ENCODE measurements at places on chromosomes 13 and 19.

DNA sequence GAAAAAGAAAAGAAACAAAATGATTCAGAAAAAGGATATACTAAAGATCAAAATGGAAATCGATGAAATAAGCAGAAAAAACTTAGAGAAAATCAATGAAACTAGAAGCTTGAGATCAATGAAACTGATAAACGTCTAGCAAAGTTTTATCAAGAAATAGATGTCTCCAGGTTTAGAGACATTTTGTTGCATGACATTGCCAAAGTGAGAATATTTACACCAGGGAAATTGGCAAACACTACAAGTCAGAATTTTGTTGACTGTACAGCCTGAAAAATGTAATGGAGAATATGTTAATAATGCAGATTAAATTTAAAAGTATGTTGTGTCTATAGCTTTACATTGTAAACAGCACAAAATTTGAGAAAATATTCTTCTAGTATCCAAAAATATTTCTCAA is 5.3 kb upstream of the ZNF599 start:
- DNase-seq = no peak

- DNase-seq = no peak
These were observed 2.7 kb downstream of the EGLN2 start for GRCh38 chr19:40801426-40802299.

DNA sequence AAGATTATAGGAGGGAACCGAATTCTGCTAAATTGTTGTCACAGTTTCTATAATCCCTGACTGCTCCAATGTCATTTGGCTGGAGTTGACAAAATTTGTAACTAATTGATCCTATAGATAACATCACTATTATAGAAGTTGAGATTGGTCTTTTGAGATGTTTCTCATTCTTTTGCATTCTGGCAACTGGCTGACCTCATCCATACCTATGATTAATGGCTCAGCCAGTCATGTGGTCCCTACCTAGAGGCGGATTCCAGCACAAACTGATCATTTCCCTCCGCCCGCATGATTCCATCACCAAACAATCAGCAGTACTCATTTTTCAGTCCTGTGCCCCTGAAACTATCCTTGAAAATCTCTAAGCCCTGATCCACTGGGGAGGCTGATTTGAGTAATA is 4.2 kb downstream of the PSG2 start:
- DNase-seq = no peak

DNA sequence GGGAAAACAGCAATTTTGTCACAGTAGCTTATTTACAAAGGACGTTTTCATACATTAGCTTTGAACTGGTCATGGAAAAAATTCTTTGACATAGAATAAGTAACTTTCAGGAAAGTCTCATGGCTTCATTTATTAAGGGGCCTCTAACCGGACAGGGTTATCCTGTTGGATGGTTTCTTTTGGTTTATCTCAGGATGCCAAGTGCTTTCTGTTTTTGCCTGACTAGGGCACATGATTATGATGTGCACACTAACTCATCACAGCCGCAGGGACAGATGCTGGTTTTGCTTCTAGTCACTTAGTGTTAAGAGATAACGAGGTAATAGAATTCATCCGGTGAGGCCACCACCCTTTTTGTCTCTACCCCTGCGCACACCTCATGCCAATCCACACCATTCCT is 53.0 kb downstream of the TGDS start:
- no peak for DNase-seq

GRCh38 chr13:52852444-52852843 is 4.0 kb upstream of the PCDH8 start:
- no peak for DNase-seq

- no peak for DNase-seq
These were observed 30.1 kb downstream of the ZAR1L start for GRCh38 chr13:32284927-32285632.

- DNase-seq = no peak
These were observed 1484.8 kb downstream of the EFNB2 start for GRCh38 chr13:105050686-105051085.

- DNase-seq = no peak
These were observed 6.7 kb upstream of the CCNP start for GRCh38 chr19:40232949-40233810.

GRCh38 chr19:49117677-49118564 is 1.0 kb downstream of the C19orf73 start:
- DNase-seq = no peak

DNA sequence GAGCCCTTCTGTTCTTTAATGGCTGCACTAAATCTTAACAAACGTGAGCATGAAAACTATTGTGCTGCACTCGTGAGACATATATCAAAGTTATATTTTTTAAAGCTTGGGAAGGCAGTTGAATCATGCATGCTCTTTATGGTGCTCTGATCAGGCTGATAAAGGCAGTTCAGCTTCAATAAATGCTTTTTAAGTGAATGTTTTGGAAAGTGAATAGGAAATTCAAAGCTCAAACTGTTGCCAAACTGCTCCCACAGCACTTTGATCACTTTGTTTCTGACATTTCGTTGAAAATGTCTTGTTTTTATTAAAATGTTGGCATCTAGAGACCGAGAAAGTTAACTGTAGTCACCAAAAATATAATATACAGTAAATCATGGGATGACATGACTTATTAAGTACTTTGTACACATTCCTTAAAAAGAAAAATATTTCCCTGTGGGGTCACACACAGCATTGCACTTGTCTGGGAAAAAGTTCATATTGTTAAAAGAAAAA is 625.7 kb upstream of the PCDH9 start:
- DNase-seq = no peak

- no peak for DNase-seq
These were observed 67.8 kb downstream of the RASA3 start for GRCh38 chr13:114064450-114065140.

DNA sequence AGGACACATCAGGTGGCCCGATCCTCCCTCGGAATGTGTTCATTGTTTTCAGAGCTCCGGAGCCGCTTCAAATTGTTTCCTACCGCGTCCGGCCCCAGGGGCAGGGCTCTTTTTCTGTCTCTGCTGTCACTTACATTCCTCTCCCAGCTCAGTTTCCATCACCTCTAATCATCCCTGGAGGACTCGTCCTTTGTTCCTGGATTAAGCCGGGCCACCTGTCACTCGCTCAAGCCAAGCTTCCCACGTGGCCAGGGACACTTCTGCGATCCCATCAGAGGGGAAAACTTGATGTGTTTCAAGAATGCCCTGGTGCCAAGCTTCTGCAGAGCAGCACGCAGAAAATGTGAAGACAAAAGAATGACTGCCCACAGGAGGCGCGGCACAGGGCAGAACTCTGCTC is 13.5 kb downstream of the IL17D start:
- no peak for DNase-seq

DNA sequence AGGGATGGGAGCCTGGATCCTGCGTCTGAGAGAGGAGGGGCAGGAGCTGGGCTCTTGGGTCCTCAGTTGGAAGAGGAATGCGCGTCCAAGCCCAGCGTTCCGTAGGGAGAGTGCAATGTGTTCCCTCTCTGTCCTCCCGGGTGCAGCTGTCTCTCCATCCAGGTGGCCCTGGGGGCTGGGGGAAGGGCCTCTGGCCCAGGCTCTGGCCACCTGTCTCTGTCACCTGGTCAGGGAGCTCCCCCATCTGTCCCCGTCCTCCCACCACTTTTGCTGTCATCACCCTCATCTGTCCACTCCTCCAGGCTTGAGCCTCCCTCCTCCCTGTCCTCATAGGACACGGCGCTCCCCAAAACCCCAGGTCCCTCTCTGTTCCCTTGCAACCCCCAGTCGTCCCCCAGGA is 3.7 kb upstream of the SBK2 start:
- no peak for DNase-seq

DNA sequence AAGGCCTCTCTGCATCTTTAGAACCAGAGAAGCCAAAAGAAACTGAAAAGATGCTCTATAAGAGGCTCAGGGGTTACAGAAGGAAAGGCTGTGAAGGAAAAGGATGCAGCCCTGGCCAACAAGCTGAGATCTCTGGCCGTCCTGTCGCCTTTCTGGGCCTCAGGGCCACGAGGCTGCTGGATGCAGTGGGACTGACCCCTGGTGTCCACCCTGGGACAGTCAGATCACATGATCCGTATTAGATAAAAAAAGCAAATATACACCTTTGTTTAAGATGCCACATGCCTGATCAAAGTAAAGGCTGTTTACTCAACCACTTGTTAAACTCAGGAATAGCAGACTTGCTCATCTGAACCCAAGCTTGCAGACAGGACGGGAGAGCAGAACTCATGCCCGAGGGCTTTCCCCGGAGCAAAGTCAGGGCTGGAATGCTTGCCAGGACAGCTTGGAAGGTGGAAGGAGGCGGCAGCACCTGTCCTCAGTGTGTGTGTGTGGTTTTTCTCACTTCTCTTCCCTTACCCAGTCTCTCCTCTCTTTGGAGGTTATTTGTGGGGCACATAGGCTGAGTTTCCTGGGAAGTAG is 206.5 kb upstream of the TSHZ3 start:
- no peak for DNase-seq

DNA sequence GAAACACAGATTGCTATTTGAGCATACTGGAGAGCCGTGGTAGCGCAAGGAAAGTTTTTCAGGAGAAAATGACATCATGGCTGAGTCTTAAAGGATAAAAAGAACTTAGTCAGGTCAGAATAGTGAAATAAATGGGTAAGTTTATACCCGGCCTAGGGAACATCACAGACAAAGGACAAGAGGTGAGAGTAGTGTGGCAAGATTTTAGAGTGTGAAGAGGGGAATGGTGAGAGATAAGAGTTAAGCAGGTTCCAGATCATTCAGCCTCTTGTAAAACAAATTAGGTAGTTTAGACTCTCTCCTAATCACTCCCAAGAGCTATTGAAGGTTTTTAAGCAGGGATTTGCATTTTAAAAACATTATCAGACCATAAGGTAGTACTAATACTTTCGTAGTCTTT is 116.0 kb upstream of the MAB21L1 start:
- DNase-seq = no peak

- no peak for DNase-seq
These were observed 274.5 kb downstream of the LMO7 start for GRCh38 chr13:75910591-75910990.

- DNase-seq = no peak
These were observed 383.6 kb downstream of the SLITRK1 start for GRCh38 chr13:83498481-83499190.

GRCh38 chr13:73107481-73107880 is 48.7 kb downstream of the KLF5 start:
- no peak for DNase-seq

GRCh38 chr13:50141375-50141975 is 126.2 kb downstream of the KCNRG start:
- no peak for DNase-seq

DNA sequence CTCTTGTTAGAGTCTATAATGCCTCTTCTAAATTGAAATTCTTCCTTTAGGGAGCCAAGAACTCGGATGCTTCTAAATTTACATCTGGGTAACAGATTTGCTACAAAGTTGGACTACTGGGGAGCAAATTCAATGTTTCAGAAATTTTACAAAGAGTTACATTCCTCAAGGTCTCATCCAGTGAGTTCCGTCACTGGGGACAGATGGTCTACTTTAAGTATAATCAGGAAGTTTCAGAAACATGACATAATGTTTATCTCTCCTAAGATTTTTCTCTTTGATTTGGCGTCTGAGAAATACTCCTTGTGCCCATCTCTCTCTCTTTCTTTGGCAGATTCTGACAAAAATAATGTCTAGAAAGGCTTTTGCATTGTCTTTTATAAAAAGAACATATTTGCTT is 81.5 kb upstream of the MBNL2 start:
- DNase-seq = no peak

DNA sequence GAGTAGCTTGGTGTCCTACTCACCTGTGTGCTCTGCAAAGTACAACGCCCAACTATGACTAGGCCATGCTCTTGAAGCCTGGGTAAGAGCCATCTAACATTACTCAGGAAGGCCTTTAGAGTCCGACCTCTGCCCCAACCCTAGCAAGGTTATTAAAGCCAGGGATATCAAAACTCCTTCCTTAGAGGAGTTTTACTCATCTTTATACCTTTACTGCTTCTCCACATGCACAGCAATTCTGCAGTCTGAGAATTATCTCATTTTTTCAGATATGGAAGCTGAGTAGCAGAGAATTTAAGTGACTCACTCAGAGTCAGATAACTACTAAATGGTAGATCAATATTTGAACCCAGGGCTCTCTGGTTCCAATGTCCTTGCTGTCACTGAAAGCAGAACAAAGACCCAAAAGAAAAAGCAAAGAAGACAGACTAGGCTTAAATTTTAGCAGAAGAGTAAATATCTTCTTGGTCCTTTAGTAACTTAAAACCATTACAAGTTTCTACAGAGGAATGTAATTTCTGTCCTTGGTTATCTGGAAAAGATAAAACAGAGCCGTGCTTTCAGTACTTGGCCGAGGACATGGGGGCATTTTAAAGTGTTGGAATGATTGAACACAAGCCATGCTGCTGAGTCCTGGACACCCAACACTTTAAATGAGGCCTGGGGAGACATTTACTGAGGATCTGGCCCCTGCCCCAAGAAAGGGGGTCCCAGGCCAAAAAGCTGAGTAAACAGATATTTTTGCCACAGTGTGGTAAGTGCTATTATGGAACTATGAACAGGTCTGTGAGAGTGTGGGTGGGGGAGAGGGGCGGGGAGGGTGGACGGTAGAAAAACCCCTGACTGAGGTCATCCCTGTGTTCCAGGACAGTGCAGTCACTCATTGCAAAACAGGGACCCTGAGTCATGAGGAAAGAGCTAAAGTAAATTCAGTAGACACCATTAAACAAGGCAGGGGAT is 18.4 kb upstream of the KPNA3 start:
- DNase-seq = no peak

GRCh38 chr19:33290956-33291622 is 11.2 kb downstream of the CEBPA start:
- DNase-seq = no peak

GRCh38 chr19:30444253-30444671 is 72.1 kb downstream of the ZNF536 start:
- DNase-seq = no peak

DNA sequence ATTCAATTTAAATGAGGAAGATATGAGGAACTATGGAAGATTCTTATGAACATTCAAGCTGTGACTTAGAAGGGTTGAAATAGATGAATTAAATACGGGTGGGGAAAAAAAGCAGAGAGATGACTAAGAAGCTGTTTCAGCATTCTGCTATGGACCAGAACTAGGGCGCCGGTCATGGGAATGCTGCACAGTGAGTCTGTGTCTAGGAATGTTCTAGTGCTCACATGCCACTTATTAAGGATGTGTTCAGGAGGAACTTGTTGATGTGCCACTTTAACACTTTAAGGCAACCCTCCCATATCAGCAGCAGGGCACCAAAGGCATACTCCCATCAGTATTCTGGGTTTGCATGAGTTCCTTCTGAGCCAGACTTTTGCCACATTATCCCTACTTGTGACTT is 152.1 kb downstream of the POSTN start:
- DNase-seq = no peak

GRCh38 chr19:33424181-33424580 is 50.7 kb downstream of the CEBPG start:
- no peak for DNase-seq

DNA sequence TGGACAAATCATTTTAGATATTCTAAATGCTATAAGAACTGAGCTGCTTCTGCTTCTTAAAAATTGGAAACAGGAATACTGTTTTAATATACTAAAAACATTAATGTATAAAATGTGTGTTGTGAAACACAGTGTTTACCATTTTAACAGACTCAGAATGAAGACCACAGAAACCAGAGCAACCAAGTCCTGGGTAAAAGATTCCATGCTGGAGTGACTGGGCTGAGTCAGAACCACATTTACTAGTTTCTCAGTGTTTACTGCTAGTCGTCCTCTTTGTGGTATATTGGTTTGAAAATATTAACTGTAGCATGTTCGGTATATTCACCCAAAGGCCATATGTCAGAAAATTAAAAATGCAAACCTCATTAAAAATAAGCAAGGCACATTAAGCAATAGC is 31.9 kb downstream of the ANKRD10 start:
- DNase-seq = no peak

- DNase-seq = no peak
These were observed 42.3 kb downstream of the ZNF611 start for GRCh38 chr19:52692431-52693008.

Data from stimulated activated CD8-positive, alpha-beta memory T cell treated with anti-CD3 and anti-CD28 coated beads, Interleukin-15, amount 100 ng/mL, for 4 hours (primary cell).